Activated CD4-positive, alpha-beta T cell treated with anti-CD3 and anti-CD28 coated beads for 24 hours (primary cell): ENCODE measurements at places on chromosomes 1 and 21.

DNA sequence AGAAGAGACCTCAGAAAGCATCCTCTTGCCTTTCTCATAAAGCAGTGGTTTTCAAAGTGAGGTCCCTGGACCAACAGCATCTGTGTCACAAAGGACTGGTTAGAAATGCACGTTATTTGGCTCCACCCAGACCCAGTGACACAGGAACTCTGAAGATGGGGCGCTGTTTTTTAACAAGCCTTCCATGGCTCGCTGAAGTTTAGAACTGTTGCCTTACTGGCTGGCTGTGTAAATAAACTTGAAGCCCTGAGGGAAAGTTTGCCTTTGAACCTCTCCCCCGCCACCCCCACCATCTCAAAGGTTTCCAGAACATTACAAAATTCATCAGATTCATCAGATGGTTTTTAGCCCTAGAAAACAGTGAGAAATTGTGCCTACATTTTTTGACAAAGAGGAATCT lies 21.8 kb upstream of the IKBKE start:
- DNase-seq, result no peak

DNA sequence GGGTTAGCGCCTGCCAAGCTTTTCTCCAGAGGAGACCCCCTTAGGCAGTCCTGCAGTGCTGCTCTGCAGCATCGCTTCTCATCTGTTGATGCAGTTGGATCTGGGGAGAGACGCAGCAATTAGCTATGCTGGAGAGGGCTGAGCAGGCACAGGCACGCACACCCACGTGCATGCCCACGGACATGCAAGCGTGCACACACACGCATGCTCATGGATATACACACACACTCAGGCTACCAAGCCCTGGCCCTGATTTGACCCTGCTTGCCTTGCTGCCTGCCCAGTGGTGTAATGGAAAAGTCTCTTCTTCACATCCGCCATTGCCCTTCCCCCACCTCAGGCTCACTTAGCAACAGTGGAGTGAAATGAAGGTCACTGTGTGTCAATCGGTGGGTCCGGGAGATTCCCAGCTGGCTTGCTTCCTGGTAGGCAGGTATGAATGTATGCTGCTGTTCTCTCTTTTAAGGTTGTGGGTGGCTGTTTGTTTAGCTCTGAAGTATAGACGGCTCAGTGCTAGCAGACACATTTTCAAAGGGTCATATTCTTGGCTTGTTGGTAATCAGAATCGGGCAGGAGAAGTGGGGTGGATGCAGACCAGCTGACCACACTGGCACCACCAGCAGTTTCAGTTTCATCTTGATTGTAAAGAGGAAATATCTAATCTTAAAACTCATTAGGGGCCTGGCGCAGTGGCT lies 9.5 kb downstream of the ATP1B1 start:
- DNase-seq, result no peak

DNA sequence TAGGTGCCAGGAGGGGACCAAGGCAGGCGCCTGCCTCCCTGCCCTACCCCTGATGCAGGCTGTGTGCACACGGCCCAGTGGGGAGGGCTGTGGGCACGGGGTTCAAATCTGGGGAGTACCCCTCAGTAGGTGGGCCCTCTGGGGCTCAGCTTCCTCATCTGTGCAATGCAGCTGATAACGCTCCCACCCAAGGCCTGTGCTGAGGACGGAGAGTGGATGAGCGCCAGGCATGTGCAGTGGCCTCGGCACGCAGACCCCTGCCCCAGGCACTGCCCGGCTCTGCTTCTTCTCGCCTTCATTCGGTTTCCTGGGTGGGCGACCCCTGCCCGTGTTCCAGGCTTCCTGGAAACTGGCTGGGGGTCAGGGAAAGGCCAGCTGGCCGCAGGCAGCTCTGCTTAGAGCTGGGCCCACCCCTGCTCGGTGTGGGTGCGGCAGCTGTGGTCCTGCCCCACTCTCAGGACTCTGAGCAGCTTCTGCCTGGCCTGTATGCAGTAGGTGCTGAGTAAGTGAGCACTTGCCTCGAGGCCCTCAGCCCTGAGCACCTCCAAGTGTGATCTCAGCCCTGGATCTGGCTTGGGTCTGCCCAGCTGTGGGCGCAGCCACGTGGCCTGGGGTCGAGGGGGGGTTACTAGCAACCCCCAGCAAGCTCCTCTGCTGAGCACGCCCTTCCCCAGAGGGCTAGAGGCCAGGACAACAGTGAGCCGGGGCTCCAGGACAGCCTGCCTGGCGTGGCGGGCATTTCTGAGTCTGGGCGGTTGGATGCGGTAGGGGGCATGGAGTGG lies 11.9 kb upstream of the TNFRSF14 start:
- no peak for DNase-seq

DNA sequence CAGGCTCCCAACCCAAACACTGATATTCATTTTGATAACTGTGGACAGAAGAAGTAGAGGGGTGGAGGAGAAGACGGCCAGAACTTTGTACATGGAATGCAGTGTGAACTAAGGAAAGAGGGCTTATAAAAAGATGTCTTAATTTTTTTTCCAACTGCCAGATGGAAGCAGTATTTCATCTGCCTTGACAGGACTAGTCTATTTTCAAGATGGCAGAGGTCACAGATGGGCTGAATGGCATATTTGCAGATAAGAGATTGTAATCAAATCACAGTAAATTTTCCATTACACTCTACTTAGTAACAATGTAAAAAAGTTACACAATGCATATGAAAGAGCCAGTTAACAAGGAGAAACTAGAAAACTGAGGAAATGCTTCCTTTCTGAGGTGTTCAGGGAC lies 246.8 kb upstream of the FMN2 start:
- DNase-seq, result no peak

DNA sequence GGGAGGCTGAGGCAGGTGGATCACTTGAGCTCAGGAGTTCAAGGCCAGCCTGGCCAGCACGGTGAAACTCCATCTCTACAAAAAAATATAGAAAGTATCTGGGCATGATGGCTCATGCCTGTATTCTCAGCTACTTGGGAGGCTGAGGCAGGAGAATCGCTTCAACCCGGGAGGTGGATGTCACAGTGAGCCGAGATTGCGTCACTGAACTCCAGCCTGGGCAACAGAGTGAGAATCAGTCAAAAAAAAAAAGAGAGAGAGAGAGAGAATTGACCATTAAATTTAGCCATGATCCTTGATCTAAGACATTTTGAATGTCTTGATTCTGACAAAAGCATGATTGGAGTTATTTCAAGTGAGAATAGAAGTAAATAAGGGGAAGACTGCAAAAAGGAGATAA lies 19.1 kb downstream of the RBM11 start:
- DNase-seq, result no peak

DNA sequence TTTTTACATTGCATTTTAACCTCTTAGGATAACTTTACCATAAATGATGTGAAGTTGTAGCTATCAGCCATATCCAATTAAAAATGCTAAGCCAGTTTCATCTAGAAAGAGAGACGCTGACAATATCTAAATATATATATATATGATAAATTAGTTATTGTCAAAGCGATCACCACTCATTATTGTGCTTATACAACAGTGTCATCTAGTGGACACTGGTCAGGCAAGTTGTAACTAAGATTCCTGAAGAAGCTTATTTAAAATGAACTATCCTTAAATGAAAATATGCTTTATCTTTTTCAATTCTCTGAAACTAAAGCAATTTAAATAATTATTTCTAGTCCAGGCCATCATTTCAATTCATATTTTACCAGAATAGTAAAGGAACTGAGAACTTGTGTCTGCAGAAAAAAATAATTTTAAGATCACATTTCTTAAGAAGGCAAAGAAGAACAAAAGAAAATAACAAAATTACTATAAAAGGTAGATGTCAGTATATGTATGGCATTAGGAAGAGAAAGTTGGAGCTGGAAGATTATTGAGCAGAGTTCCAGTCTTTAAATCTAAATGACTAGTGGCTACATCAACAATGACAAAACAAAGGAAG lies 193.3 kb upstream of the SNX7 start:
- no peak for DNase-seq

DNA sequence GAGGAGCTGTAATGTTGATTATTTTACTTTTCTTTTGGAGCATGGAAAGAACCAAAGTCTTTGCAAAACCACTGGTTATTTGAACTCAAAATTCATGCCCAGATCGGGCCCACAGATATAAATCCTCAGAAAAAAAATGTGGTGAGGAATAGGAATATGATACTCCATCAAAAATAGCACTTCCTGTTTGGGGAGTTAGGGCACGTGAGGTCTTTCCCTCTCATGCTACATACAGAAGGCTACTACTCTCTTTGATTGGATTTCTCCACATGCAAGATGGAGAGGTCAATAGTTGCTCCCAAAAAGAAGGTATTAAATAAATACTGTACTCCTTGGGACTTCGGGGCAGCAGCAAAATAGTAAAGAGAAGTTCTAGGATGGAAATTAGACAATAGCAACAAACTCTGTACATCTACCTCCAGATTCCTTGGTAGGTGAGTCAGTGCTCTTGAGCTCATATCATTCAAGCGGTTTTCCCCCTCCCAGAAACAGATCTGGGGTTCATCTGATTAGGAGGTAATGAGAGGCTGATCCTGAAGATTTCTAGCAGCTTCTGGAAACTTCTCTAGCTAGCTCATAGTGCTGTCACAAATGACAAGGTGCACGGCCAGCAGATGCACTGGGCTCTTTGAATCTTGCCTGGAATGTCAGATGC lies 47.1 kb downstream of the SLC9C2 start:
- DNase-seq, result no peak

- DNase-seq, result no peak
Measured at GRCh38 chr1:211501711-211502400, 9.9 kb upstream of the RD3 start.

DNA sequence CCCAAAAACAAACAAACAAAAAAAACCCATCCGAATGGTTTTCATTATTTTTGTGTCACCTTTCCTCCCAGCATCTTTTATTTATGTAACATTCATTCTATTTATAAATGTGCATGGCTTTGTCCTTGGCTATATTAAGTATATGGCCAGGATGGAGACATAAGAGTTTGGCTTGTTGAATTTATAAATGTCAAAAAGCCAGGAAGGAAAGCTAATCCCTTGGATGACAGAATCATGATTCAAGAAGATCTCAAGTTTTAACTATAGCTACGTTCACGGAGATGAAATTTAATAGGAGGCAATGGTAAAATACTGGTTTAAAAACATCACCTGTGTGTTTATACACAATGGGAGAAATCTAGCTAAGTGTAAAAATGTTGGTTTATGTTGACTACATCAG lies 5.0 kb downstream of the CEP170 start:
- DNase-seq, result no peak

DNA sequence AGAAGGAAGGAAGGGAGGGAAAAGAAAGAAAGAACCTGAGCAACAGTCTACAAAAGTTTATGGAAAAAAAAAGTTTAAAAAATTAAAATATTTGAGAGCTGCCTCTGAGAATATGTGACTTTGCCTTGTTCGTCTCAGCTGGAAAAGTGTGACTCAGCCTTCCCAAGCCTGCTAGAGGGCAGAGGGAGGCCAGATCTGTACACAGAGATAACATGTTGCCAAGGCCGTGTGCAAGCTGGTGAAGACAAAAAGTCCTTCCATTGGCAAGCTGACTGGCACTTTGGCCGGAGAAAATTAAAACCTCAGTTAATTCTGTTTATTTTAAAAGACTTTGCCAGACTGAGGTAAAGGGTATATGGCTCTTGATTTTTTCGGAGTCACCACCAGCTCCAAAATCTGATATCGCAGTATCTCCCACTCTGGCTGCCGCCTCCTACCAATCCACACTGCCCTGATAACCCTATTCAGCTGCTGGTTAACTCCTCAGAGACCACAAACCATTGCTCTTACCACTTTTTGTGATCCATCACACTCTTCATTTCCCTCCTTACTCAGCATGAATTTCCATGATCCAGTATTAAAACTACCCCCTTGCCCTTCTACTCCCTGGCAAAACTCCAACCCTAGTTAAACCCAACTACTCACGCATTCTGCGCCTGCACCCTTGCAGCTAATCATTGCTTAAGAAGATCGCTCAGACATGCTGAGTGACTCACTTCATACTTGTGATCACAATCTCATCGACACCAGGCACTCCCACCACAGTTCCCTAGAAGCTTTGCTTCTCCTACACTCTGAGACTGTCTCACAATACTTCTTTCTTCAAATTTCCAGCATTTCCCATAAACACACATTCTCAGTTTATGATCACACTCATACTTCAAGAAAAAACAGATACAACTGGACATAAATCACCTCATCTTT lies 5.7 kb upstream of the PPP1R15B start:
- no peak for DNase-seq

GRCh38 chr21:14271053-14271452 lies 55.1 kb downstream of the RBM11 start:
- DNase-seq, result no peak
